ENCODE measurements at places on chromosomes 11 and 22.
A peak's percentile ranks its signal among the peaks of the same experiment; 100 is the strongest.

DNA sequence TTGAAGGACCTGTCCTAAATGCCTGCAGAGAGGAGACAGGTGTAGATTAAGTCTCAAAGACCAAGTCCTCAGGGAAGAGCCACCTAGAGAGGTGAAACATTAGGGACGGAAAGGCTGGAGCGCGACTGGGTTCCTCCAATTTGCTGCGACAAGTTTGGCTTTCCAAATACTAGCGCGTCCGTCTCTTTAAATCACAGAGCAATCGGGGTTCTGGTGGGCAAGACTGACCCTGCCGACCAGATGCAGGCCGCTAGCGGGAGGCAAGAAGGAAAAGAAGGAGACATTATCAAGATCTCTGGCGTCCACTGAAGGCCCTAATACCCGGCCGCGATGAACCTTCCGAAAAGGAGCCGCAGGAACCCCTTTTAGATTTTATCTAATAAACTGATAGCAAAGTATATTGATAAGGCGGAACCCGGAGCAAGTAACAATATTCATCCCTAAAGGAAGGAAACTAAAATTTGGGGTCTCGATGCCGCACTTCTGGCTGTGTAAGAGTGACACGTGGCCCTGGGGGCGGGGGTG, 128.2 kb upstream of the C11orf58 start:
- DNase-seq, result no peak

GRCh38 chr11:112649856-112650255, 311.4 kb upstream of the NCAM1 start:
- no peak for DNase-seq

- no peak for DNase-seq
Observed at GRCh38 chr22:33034753-33035152, 23.4 kb downstream of the SYN3 start.

- DNase-seq, result no peak
Observed at GRCh38 chr22:31431950-31432349, 32.5 kb downstream of the DRG1 start.

GRCh38 chr11:15815246-15816195, 540.8 kb downstream of the SOX6 start:
- no peak for DNase-seq

DNA sequence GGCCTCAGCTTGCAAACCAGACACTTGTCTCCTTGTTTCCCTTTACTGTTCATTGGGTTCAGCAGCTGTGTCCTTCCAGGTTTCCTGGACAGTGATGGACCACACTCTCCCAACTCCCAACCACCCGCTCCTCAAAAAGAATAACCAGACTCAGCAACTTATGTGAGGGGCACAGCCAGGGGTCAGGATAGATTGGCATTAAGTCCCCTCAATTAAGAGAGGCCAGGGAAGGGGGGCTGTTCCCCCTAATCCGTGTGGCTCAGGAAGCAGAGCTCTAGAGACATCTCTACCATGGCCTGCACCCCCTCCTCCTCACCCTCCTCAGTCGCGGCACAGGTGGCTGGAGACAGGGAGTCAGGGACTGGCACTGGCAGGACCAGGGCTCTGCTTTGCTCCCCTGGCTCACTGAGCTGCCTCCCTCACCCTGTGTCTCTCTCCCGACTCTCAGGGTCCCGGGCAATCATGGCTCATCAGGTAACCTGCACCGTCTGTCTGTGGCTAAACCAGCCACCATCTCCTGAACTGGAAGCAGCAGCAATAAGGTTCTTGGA, 111.7 kb downstream of the ZNF280B start:
- DNase-seq, result no peak

- DNase-seq, result no peak
Observed at GRCh38 chr11:3099178-3099577, 42.0 kb upstream of the CARS1 start.

GRCh38 chr11:63687845-63688244, 6.5 kb downstream of the RTN3 start:
- no peak for DNase-seq

- no peak for DNase-seq
Observed at GRCh38 chr11:46277622-46278386, at the start of gene CREB3L1. CREB3L1 (plus strand) TSS chr11:46277662; CDS start chr11:46278112, 450 bp downstream.

GRCh38 chr11:78223320-78223954, 34.7 kb downstream of the USP35 start:
- DNase-seq, result no peak

DNA sequence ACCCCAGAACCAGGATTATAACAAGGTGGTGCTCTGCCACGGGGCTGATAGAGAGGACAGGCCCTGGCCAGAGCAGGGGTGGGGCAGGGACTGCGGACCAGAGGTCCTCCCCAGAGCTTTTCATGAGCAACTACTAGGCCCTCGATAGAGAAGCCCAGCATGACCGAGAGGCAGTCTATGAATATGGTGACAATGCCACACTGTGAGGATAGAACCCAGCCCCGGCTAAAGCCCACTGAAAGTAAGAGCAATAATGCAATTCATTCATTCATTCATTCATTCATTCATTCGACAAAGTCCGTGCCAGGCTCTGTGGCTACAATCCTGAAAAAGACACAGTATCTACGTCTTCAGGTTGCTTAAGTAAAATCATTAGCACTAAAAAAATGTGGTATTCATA, 35.6 kb upstream of the CD5 start:
- DNase-seq, result no peak

DNA sequence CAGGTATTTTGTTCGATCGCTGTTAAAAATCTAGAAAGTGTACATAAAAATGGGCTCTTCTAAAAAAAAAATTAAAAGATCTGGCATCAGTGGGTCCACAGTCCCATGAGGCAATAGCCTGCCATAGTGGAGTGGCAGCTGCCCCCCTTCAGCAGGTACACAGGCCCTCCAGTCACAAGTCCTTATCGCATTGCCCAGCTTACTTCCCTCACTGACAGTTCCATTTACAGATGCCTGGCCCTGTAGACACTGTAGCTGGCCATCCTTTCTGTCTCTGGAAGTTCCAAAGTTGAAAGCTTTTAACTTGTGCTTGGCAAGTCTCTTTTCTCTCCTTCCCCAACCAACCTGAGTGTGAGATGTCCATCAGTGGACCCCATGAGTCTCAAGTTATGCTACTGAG, 11.4 kb downstream of the ZNRF3 start:
- no peak for DNase-seq

DNA sequence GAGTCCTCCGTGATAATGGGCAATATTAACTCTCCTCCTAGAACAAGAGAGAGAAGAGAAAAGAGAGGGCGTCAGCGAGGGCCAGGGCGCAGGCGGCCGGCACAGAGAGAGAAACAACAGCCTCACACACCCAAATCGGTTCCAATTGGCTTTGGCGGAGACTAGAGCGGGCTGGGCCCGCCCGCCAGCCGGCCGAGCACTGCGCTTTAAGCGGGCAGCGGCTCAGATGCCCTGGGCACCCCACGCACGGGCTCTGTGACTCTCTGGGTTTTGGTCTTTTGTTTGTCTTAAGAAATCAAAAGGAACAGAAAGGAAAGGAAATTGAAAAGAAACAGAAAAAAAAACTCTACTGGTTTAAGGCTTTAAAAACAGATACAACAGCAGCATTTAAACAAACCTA, 17.0 kb downstream of the SLC22A12 start:
- DNase-seq, result no peak

GRCh38 chr11:108498816-108499408, 728 bp upstream of the POGLUT3 start:
- DNase-seq, result no peak

DNA sequence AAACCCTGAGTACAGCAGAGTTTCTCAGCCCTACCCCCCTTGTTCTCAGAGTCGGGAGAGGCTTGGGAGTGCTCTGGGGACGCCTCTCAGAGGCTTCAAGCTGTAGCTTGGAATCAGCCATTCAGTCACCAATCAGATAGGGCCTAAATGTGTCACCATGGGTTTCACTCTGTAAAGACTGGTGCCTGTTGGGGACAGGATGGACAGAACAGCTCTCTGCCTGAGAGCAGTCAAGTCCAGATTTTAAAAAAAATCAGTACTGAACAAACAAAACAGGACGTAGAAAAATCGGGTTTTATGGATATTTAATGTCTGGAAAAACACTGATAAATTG, 1.3 kb downstream of the FADD start:
- no peak for DNase-seq

GRCh38 chr22:40324468-40325305, 21.6 kb upstream of the ADSL start:
- peak; percentile 19 for DNase-seq

DNA sequence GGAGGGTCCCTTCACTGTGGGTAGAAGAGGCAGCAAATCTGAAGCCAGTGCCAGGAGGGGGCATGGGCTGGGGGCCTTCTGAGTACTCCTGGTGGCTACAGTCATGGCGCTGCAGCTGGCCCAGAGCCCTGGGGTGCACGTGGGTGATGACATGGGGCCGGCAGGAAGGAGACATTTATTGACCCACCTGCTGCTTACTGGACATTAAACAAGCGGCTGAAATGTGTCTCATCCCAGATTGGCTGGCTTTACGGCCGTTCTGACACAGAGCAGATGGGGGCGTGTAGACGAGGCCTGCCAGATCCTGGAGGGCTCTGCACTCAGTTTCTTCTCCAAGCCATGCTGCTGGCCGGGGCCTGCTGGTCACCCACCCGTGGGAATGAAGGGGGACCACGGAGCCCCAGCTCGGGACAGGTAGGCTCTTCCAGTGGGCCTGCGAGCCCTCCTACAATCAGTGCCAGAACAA, 906.9 kb downstream of the BRD1 start:
- no peak for DNase-seq

- DNase-seq, result no peak
Observed at GRCh38 chr11:36817336-36817965, 219.4 kb upstream of the RAG2 start.

- no peak for DNase-seq
Observed at GRCh38 chr11:111512296-111513239, at the start of gene BTG4. BTG4 (minus strand) TSS chr11:111512386; CDS start chr11:111498776, 13,610 bp downstream.

DNA sequence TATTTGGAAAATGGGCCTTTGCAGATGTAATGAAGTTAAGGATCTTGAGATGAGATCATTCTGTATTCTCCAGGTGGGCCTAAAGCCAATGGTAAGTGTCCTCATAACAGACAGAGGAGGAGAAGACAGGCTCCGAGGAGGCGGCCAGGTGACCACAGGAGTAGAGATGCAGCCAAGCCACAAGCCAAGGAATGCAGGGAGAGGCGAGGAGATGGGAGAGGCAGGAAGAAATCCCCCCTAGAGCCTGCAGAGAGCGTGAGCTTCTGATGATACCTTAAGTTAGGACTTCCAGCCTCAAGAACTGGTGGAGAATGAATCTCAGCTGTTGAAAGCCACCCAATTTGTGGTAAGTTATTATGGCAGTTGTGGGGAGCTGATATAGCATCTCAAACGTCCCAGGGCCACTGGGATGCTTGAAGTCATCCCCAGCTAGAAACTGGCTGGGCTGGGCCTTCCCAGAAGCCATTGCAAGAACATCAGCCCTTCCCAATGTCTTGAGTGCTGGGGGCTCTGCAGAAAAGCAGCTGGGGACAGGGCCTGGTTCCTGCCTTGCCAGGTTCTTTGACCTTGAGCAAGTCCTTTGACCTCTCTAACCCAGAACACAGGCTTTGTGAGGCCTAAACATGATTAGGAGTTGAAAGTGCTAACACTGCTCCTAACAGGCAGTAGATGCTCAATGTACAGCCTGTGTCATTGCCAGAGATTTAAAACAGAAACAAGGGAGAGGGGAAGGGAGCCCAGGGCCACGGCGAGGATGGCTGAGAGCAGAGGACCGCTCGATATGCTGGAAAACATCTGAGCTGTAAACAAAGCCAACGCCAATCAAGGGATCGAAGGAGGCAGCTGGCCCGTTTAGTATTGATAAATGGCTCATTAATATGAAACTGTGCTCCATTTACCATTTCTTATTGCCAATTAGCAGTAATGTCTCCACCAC, 632.3 kb downstream of the TBC1D22A start:
- DNase-seq, result no peak

DNA sequence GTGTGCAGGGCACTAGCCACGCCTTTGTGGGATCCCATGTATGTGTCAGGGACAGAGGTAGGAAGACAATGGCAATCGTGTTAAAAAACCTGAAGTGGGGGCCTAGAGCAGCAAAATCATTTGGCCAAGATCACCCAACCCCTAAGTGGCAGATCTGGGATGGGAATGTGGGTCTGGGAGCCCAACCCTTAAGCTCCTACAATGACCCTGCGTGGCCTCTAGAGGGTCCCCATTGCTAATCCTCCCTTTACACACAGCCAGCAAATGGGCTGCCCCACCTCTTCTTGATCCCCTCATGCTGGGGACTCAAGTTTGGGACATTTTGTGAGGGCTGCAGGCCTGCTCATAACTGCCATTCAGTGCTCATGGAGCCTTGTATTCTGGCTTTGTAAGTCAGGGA, 73.2 kb upstream of the SUSD2 start:
- no peak for DNase-seq

DNA sequence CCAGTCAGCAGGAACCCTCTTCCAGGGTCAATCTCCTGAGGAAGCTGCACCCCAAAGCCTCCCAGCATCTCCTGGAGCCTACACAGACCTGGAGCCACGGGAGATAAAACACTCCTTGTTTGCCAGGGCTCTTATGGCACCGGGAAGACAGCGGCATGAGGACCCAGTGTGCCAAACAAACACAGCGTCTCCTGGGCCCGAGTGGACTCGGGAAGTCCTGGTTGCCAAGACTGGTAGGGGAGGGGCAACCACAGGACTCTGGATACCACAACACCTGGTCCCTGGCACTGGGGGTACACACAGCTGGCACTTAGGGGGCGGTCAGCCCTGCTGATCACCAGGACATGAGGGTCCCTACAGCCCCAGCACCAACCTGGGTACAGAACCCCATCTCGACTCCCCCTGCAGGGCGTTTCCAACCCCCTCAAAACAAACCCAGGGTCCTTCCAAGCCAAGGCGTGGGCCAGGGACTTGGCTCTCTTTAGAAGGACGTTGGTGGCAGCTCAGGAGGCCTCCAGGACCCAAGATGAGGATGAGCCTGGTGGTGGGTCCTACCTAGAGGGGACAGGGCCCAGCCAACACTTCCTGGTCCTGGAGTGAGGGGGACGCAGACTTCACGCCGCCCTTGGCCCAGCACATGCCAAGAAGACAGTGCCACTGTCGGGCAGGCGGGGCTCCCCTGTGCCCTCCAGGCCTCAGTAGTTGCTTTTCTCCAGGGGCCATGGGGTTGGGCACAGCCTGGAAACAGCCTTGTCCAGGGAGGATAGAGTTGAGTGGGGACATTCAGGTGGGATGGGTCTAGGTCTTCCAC, 85.0 kb downstream of the CELSR1 start:
- DNase-seq, result no peak

DNA sequence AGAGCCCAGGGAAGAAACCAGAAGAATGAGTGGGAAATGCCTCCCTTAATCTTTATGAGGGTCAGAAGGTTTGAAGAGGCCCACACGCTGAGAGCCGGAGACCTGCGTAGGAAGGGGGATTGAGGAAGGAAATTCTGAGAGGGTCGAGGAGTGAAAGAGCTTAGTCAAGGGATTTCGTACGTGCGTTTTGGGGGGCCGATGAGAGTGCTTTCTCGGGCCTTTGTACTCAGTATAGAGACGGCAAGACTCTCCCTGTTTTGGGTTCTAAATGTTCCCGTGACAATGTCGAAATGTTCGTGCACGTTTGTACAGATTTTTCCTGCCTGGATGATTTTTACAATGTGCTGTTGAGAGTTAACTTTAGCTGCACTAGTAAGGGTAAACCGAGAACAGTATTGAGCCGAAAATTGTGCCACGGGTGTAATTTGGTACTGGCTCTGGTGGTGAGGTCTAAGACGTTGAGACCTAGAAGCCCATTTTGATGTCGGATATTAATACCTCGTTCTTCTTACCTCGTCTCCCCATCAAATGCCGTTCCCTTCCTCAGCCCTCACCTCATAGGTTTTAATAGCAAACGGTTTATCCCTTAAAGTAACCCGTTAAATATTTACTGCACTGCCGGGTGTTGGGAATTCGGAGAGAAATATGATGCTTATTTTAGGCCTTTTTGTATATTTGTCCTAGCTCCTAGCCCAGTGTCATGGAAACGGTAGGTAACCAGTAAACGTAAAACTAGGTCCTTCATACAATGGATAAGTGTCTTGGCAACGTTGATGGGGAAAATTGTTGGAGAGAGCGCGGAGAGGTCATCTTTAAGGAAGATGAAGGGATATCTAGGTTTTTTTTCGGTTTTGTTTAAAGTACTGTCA, 734 bp downstream of the C11orf58 start:
- no peak for DNase-seq
